Bronchial smooth muscle cell (primary cell): ENCODE measurements at places on chromosomes 5 and 9. TPM values are rescaled to one million over a fixed set of nuclear protein-coding genes. Genes with fewer than 3 reads are reported as not detected.

Gene ABL1
- total RNA-seq, result 49.6 and 58.5 TPM in 2 replicates

Gene NDOR1
- total RNA-seq, result 2.2 and 2.3 TPM in 2 replicates

Gene MRPL36
- 58.3 and 68.9 TPM in 2 replicates for total RNA-seq

Gene C6
- total RNA-seq, result 0.16 TPM in 1 of 2 replicates, not detected in the other

Gene EIF4EBP3
- 1.3 and 1.7 TPM in 2 replicates for total RNA-seq

Gene CTNNAL1
- 14.0 and 60.4 TPM in 2 replicates for total RNA-seq

Gene SLC34A1
- under 0.01 TPM in 1 of 2 replicates, not detected in the other for total RNA-seq

Gene RANBP17
- 7.2 and 12.9 TPM in 2 replicates for total RNA-seq

Gene ENDOG
- total RNA-seq, result 17.5 and 22.2 TPM in 2 replicates

Gene EQTN
- total RNA-seq, result not detected in 2 replicates

Gene KLHL3
- total RNA-seq, result 0.77 and 1.6 TPM in 2 replicates

Gene EGFLAM
- total RNA-seq, result 0.16 and 0.26 TPM in 2 replicates

Gene NTRK2
- under 0.01 and 0.26 TPM in 2 replicates for total RNA-seq

Gene SGCD
- total RNA-seq, result 4.4 and 10.2 TPM in 2 replicates

Gene LIX1
- total RNA-seq, result not detected in 2 replicates

Gene IRX1
- total RNA-seq, result 0.09 TPM in 1 of 2 replicates, not detected in the other

Gene IL11RA
- total RNA-seq, result 14.0 and 16.3 TPM in 2 replicates

Gene SH2D3C
- not detected in 2 replicates for total RNA-seq

Gene PPP1R2B
- not detected in 2 replicates for total RNA-seq

Gene GLIPR2
- total RNA-seq, result 53.1 and 101 TPM in 2 replicates

Gene ANKRD31
- total RNA-seq, result 0.09 and 0.16 TPM in 2 replicates

Gene SPAAR
- under 0.01 and 0.17 TPM in 2 replicates for total RNA-seq

Gene FAM53C
- 32.0 and 41.1 TPM in 2 replicates for total RNA-seq

Gene C9orf50
- total RNA-seq, result under 0.01 TPM in 2 replicates

Gene HTR1A
- not detected in 2 replicates for total RNA-seq

Gene ANXA1
- 500 and 602 TPM in 2 replicates for total RNA-seq

Gene PFN3
- not detected in 2 replicates for total RNA-seq

Gene MLANA
- total RNA-seq, result not detected in 2 replicates

Gene JAKMIP2
- 0.94 and 1.3 TPM in 2 replicates for total RNA-seq

Gene CEP72
- total RNA-seq, result 1.4 and 1.5 TPM in 2 replicates

Gene LCN1
- total RNA-seq, result not detected in 2 replicates

Gene CRB2
- total RNA-seq, result not detected in 2 replicates

Gene PCDHA6
- total RNA-seq, result 0.17 and 0.32 TPM in 2 replicates

Gene IL33
- total RNA-seq, result 79.0 and 83.6 TPM in 2 replicates

Gene CDH10
- 0.32 TPM in 1 of 2 replicates, not detected in the other for total RNA-seq

Gene ARSI
- 9.9 and 16.3 TPM in 2 replicates for total RNA-seq

Gene PCDHGB3
- total RNA-seq, result 5.1 and 5.4 TPM in 2 replicates

Gene FRRS1L
- 0.16 and 0.52 TPM in 2 replicates for total RNA-seq

Gene SLC6A3
- total RNA-seq, result under 0.01 TPM in 1 of 2 replicates, not detected in the other

Gene SYNPO
- total RNA-seq, result 2.0 and 2.7 TPM in 2 replicates

Gene CNOT6
- 5.5 and 8.4 TPM in 2 replicates for total RNA-seq

Gene SPINK13
- not detected in 2 replicates for total RNA-seq

Gene LRRC19
- total RNA-seq, result not detected in 2 replicates

Gene SLC45A2
- under 0.01 TPM in 1 of 2 replicates, not detected in the other for total RNA-seq

Gene CLTA
- 270 and 310 TPM in 2 replicates for total RNA-seq

Gene ZDHHC11B
- 0.32 and 0.43 TPM in 2 replicates for total RNA-seq

Gene INSYN2B
- 2.9 and 3.8 TPM in 2 replicates for total RNA-seq

Gene GABRG2
- total RNA-seq, result under 0.01 TPM in 1 of 2 replicates, not detected in the other

Gene GFI1B
- not detected in 2 replicates for total RNA-seq

Gene SERF1A
- 0.69 and 5.0 TPM in 2 replicates for total RNA-seq

Gene ZFP37
- 3.3 and 3.7 TPM in 2 replicates for total RNA-seq

Gene EPB41L4A
- total RNA-seq, result 0.09 and 0.16 TPM in 2 replicates

Gene ARL14EPL
- 0.69 TPM in 1 of 2 replicates, not detected in the other for total RNA-seq

Gene SLC25A48
- not detected in 2 replicates for total RNA-seq

Gene IRX2
- total RNA-seq, result 3.3 and 4.3 TPM in 2 replicates

Gene VCAN
- 388 and 432 TPM in 2 replicates for total RNA-seq
